Activated CD4-positive, alpha-beta T cell treated with anti-CD3 and anti-CD28 coated beads, Interleukin-2, amount 10 ng/mL, durations not matched to agents 7 days and 5 days (primary cell): ENCODE measurements at places on chromosomes 12 and 14. TPM values are rescaled to one million over a fixed set of nuclear protein-coding genes. Genes with fewer than 3 reads are reported as not detected.

The PRKCH gene
- 244 TPM for total RNA-seq

The SLC17A8 gene
- not detected for total RNA-seq

The CD27 gene
- total RNA-seq = 134 TPM

The GYS2 gene
- total RNA-seq = not detected

The JDP2 gene
- 0.99 TPM for total RNA-seq

The MAGOHB gene
- 49.2 TPM for total RNA-seq

The GABARAPL1 gene
- 5.5 TPM for total RNA-seq

The RND1 gene
- total RNA-seq = 1.2 TPM
